ENCODE measurements at places on chromosomes 12 and 14.

- DNase-seq = no peak
Observed at GRCh38 chr12:104494137-104494792, 37.5 kb downstream of the CHST11 start.

DNA sequence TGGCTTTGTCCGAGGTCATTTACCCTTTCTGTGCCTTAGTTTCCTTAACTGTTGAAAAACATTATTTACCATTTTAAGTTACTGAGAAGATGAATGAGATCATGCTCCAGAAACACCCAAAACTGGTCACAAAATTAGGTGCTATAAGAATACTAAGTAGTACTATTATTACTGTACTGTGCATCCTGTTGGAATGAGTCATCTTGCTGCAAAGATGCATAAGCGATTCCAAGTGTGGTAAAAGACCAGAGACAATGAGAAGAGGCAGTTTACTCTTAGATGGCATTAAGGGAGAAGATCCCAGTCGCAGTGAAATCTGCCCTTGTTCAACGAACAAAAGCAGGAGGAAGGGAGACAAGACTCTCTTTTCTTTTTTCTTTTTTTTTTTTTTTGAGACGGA lies 4.2 kb upstream of the PLEKHA5 start:
- no peak for DNase-seq

GRCh38 chr14:29911810-29912209 lies 15.8 kb downstream of the PRKD1 start:
- DNase-seq = no peak

- DNase-seq = no peak
Observed at GRCh38 chr14:85463512-85463911, 66.4 kb upstream of the FLRT2 start.

GRCh38 chr12:111777345-111778045 lies 10.8 kb downstream of the ALDH2 start:
- DNase-seq = no peak
